Hematopoietic multipotent progenitor cell treated with erythropoietin and hydrocortisone succinate and interleukin-3 and kit ligand, for 8 days (in vitro differentiated cells): ENCODE measurements at places on chromosomes 12 and 14.

GRCh38 chr12:58367041-58367440 lies 425.7 kb downstream of the ATP23 start:
- DNase-seq = no peak

DNA sequence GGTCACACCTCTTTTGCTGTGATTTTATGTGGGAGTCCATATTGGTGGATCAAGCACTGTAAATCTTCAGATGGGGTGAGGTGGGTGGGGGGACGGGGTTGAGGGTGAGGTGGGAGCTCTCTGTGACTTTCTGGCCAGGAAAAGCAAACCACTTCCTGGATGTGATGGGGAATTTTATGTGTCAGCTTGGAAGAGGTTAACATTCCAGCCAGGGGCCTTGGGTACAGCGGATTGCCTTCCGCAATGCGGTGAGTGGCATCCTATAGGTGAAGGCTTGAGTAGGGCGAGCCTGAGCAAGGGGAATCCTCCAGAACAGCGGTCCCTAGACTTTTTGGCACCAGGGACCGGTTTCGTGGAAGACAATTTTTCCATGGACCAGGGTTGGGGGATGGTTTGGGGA lies 36.2 kb downstream of the DLK1 start:
- DNase-seq = no peak

- DNase-seq = peak; percentile 78
Measured at GRCh38 chr12:62813031-62813829, 121.7 kb downstream of the PPM1H start.

DNA sequence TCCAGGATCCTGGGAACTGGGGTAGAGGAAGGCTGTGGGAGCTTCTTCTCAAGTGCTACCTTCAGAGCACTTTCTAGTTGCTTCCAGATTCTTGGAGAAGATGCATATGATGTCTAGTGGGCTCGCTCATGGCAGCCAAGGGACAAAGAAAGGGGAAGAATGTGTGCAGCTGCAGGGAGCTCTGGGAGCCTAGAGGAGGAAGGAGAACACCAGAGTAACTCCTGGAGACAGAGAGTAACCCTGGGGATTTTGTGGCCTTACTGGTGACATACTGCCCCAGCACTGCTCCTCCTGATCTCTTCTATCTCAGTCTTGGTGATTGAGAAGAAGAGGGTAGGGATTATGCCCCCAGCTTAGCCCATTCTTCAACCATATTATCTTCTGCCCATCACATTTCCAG lies 10.3 kb upstream of the SP7 start:
- no peak for DNase-seq

DNA sequence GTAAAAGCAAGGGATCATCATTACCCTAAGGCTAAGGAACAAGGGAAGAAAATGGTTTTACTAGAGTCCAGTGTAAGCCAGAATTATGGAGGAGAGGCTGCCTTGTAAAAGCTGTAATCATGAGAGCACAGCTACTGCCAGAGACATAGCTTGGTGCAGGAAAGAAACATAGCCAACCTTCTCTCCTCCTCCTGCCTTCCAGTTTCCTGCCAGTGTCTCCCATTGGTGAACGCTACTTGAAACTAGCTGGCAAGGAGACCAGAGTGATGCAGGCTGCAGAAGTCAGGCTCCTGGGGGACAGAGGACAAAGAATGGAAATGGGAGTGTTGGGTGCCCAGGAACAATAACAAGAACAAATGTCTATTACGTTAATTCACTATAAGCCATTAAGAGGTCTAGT lies 158.5 kb downstream of the NELL2 start:
- no peak for DNase-seq

DNA sequence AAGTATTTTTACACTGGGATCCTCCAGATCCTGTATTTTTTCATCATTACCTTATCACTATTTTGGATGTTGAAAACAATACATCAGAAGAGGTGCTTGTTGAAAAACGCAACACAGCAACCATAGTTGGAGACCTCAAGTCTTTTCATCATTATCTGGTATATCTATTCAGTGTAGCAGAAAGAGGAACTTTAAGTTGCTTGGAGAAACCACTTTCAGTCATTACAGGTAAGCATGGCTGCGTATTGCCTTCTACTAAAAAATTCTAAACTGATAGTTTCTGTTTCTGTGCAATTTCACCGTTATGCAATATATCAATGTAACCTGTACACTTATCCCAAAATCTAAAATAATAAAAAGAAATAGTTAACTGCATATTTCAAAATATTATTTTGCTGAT lies 32.2 kb upstream of the PTPRQ start:
- DNase-seq = no peak

GRCh38 chr12:92529944-92530343 lies 172.8 kb upstream of the PLEKHG7 start:
- DNase-seq = no peak

DNA sequence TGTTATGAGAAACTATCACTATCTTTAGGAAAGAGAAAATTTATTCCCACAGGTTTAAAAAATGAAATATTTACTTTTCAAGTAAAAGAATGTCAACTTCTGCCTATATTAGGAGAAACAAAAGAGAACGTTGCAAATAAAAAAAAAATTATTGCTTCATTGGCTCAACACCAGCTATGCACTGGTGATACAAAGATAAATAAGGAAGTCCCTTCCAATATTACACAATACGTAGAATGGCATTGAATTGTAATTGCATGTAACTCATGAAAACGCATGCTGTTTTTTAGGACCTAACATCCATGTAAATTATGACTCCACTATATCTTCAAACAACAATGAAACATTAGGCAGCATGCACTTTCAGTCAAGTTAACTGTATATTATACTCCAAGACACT lies 56.4 kb upstream of the RERGL start:
- DNase-seq = no peak
